Activated CD4-positive, alpha-beta T cell treated with anti-CD3 and anti-CD28 coated beads, Interleukin-2, amount 10 ng/mL, durations not matched to agents 7 days and 5 days (primary cell): ENCODE measurements at places on chromosomes 5 and 9. TPM values are rescaled to one million over a fixed set of nuclear protein-coding genes. Genes with fewer than 3 reads are reported as not detected.

Gene CPLANE1
- 11.4 TPM for total RNA-seq

DNA sequence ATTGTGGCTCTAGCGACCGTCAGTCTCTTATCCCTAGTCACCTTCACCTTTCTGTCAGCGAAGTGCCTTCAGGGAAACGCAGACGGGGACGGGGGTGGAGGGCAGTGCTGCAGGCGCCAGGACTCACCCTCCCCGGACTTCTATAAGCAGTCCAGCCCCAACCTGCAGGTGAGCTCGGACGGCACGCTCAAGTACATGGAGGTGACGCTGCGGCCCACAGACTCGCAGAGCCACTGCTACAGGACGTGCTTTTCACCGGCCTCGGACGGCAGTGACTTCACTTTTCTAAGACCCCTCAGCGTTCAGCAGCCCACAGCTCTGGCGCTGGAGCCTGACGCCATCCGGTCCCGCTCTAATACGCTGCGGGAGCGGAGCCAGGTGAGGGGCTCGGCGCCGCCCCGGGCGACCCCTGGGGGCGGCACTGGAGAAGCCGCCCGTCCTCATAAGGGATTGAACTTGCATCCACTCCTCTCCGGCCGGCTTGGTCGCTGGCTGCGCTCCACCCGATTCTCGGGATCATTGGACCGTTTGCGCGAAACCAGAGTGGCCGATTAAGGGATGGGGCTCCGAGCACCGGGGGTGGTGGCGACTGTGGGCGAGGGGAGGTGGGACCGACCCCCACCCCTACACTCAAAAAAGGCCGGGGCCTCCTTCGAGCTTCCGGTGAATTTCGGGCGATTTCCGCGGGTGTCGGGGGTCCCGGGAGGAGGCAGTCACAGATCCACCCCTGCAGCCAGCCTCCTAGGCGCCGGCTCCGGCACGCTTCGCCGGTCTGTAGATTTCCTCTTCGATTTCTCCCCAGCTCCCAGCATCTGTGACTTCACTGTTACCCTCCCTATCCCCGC lies 2.7 kb downstream of the PCDHGC5 start:
- peak overlapping the region; percentile 60 for H3K27ac ChIP-seq
- DNase-seq: no peak
- peaks cover 2% of the 10 kb centered on the region for H3K36me3 ChIP-seq
- H3K27me3 ChIP-seq: peaks cover 77% of the 10 kb centered on the region
- H3K4me3 ChIP-seq: peak overlapping the region; percentile 36
- peaks cover 6% of the 10 kb centered on the region for H3K4me1 ChIP-seq

GRCh38 chr9:102922526-102922925 lies 72.6 kb upstream of the CYLC2 start:
- no peaks in the 10 kb centered on the region for H3K27me3 ChIP-seq
- no peaks in the 10 kb centered on the region for H3K4me1 ChIP-seq
- no peaks in the 10 kb centered on the region for H3K36me3 ChIP-seq
- DNase-seq: no peak
- H3K27ac ChIP-seq: no peak overlapping the region
- no peak overlapping the region for H3K4me3 ChIP-seq

GRCh38 chr5:98639274-98639673 lies 134.2 kb upstream of the RGMB start:
- no peak for DNase-seq
- no peak overlapping the region for H3K27ac ChIP-seq
- peaks cover 6% of the 10 kb centered on the region for H3K27me3 ChIP-seq
- no peaks in the 10 kb centered on the region for H3K4me1 ChIP-seq
- no peak overlapping the region for H3K4me3 ChIP-seq

Gene ARHGEF28
- total RNA-seq: not detected

- no peaks in the 10 kb centered on the region for H3K4me1 ChIP-seq
- H3K27me3 ChIP-seq: peaks cover 5% of the 10 kb centered on the region
- H3K27ac ChIP-seq: no peak overlapping the region
- no peak for DNase-seq
- no peaks in the 10 kb centered on the region for H3K36me3 ChIP-seq
Measured at GRCh38 chr9:69143291-69143690, 30.8 kb upstream of the TJP2 start.

GRCh38 chr9:18728642-18729041 lies 254.7 kb downstream of the ADAMTSL1 start:
- no peak overlapping the region for H3K4me3 ChIP-seq

Gene ANKDD1B
- 0.07 TPM for total RNA-seq

DNA sequence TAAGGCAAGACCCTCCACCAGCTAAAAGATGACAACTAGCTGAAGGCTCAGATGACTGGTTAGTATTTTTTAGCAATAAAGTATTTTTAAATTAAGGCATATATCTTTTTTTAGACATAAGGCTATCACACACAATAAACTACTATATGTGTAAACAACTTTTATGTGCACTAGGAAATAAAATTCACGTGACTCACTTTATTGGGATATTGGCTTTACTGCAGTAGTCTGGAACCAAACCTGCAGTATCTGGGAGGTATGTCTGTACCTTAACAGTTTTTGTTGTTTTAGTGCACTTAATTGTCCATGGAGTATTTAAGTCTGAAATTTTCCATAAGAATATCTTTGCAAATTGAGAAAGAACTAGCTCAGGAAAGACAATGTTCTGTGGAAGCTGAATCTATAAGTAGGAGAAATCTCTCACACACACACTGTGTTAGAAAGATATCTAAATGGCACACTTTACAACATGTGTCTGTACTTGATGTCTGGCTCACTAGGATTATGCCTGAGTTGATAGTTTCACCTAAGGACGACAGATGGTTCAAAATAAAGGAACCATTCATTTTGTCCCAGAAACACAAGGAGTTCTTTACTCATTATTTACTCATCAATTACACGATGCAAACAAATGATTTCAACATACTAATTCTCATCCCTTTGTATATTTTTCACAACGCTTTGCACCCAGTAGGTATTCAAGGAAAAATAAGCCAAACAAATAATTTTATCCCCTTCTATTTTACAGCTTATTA lies 4.6 kb downstream of the RAPGEF6 start:
- H3K4me1 ChIP-seq: peaks cover 33% of the 10 kb centered on the region
- peak overlapping the region; percentile 3 for H3K27ac ChIP-seq
- DNase-seq: no peak

DNA sequence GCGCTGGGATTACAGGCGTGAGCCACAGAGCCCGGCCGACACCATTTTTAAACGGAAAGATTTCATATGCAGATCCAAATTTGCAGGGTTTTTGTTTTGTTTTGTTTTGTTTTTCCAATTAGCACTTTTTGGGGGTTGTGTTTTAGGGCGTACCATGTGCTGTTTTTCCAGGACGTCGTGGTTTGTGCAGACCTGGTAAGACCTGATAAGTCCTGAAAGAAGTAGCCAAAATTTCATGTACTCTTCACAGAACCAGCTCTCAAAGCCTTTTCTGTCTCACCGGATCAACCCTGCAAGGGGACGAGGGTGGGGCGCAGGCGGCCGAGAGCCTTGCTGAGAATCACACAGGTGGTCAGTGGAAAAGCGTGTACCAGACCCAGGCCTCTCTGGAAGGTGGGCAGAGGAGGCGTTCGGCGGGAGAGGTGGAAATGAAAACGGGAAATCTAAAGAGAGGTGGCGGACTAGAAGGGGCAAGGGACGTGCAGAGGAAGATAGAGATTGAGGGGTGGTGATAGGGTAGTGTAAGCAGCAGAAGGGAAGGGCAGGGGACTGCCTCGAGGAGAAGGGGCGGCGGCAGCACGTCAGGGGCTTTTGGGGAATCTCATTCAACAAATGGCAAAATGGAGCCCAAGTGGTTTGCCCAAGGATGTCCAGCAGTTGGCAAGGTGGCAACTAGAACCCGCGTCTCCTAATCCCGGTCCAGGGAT lies 1.1 kb upstream of the FAF2 start:
- peaks cover 32% of the 10 kb centered on the region for H3K4me1 ChIP-seq
- H3K27ac ChIP-seq: peak overlapping the region; percentile 97
- peaks cover 4% of the 10 kb centered on the region for H3K27me3 ChIP-seq
- H3K36me3 ChIP-seq: peaks cover 2% of the 10 kb centered on the region

DNA sequence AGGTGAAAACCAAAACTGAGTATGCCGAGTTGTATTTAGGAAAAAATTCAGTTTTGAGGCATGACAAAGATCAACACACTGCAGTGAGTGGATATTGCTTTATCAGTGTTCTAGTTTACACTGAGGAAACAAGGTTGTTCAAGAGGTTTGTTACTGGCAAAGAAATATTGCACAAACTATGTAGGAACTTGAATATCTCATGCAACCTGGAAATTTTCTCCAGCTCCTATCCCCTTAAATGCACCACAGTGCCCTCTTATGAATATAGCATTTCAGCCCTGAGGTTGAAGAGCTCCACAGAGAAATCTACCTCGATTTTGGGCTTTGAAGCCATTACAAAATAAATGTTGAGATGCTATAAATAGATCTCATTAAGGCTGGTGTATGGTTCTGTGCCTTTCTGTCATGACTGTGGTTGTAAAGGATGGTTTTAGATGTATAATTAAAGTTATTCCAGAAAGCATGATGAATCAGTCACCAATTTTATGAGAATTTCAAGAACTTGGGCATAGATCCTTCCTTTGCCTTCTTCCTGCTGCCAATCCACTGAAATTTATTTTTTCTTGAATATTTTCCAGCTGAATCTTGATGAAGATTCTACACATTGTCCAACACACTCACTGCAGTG lies 159.3 kb downstream of the SPATA31D1 start:
- no peak for DNase-seq
- no peaks in the 10 kb centered on the region for H3K36me3 ChIP-seq
- H3K27ac ChIP-seq: no peak overlapping the region
- no peaks in the 10 kb centered on the region for H3K27me3 ChIP-seq

DNA sequence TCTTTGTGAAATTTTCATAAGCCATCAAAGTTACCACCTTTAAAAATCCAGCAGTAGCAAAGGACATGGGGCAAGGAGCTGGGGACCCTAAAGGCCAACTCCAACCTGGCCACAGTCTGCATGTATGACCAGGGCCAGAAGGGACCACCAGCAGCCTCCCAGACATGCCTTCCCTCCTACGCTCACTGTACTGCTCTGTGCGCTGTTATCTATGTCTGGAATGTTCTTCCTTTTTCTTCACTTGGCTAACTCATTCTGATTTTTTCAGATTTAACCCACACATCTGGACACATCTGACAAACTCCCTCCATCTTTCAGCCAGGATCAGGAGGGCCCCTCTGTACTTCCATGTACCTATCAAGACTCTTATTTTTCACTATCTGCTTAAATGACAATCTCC lies 47.6 kb upstream of the TRAF1 start:
- no peak for DNase-seq
- H3K27ac ChIP-seq: no peak overlapping the region
- H3K36me3 ChIP-seq: no peaks in the 10 kb centered on the region
- H3K27me3 ChIP-seq: no peaks in the 10 kb centered on the region

GRCh38 chr9:127844821-127845359 lies 9.6 kb downstream of the ENG start:
- H3K27me3 ChIP-seq: no peaks in the 10 kb centered on the region
- H3K4me3 ChIP-seq: no peak overlapping the region
- H3K4me1 ChIP-seq: peaks cover 2% of the 10 kb centered on the region
- DNase-seq: no peak
- peaks cover 16% of the 10 kb centered on the region for H3K36me3 ChIP-seq

- peaks cover 42% of the 10 kb centered on the region for H3K36me3 ChIP-seq
- no peaks in the 10 kb centered on the region for H3K27me3 ChIP-seq
- peak overlapping the region; percentile 97 for H3K4me3 ChIP-seq
- peak; percentile 27 for DNase-seq
- H3K4me1 ChIP-seq: peaks cover 65% of the 10 kb centered on the region
Measured at GRCh38 chr9:128882677-128883603, 1.0 kb downstream of the LRRC8A start.

- peaks cover 2% of the 10 kb centered on the region for H3K27me3 ChIP-seq
- no peak for DNase-seq
- H3K27ac ChIP-seq: no peak overlapping the region
- no peak overlapping the region for H3K4me3 ChIP-seq
- peaks cover 13% of the 10 kb centered on the region for H3K4me1 ChIP-seq
Measured at GRCh38 chr5:142304013-142304701, 20.7 kb downstream of the SPRY4 start.

Gene PCDHB5
- total RNA-seq: not detected

Gene AIF1L
- total RNA-seq: 0.37 TPM

Gene PIP5K1B
- 0.77 TPM for total RNA-seq
